ENCODE measurements at places on chromosomes 2 and 18. TPM values are rescaled to one million over a fixed set of nuclear protein-coding genes. Genes with fewer than 3 reads are reported as not detected.

DNA sequence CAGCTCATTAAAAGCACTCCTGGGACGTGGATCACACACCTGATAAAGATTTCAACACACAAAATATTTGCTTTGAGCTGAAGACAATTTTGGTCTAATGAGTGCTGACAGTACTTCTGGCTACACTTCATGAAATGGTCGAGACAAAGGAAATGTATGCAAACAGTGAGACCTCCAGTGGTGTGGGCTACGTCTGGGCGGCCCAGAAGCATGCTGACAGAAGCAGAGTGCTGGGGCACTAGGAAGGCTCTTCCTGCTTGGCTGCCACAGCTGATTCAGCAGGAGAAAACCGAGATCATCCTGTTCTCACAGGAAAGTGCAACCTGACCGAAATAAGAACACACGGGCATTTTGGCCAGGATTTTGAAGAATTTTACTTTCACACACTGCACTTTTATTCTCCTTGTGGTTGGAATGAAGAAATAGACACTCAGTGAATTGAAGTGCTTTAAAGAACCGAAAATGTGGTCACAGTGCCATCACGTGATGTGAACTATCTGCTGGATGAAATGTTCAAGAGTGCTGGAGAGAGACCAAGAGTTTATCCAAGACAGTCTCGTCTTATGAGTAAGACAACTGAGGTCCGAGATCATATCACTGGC lies 149.5 kb downstream of the CCBE1 start:
- no peak for DNase-seq

- no peak for DNase-seq
These were observed 23.3 kb upstream of the MAPRE3 start for GRCh38 chr2:26946841-26947784.

GRCh38 chr2:241771286-241772062 lies 5.1 kb upstream of the GAL3ST2 start:
- peak; percentile 17 for DNase-seq

- DNase-seq, result no peak
These were observed 2.6 kb downstream of the RAB27B start for GRCh38 chr18:54830866-54831265.

DNA sequence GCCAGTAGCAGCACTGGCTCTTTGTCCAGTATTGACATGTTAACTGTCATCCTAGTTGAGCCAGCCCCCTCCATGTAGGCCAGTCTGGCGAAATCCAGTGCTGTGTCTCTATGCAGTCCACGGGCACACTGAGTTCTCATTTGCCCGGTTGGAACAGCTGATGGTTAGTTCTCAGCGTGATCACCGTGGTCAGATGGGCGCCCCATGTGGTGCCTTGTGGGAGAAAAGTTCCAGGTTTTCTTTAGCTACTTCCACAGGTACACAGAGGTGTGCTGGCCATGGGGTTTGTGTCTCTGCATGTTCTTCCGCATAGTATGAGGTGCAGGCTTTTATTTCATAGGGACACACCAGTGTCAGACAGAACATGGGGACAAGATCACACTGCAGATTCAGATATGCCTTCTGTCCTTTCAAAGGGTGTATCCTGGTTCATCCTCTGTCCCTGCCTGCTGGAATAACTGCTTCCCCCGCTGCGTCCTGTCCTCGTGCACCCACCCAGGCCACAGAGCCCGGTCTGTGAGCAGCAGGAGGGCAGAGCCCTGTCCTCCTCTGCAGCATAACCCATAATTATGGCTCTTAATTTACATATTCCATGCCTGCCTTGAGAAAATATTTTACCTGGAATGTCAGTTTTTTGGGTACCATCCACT lies 334.1 kb downstream of the GBX2 start:
- DNase-seq, result no peak

DNA sequence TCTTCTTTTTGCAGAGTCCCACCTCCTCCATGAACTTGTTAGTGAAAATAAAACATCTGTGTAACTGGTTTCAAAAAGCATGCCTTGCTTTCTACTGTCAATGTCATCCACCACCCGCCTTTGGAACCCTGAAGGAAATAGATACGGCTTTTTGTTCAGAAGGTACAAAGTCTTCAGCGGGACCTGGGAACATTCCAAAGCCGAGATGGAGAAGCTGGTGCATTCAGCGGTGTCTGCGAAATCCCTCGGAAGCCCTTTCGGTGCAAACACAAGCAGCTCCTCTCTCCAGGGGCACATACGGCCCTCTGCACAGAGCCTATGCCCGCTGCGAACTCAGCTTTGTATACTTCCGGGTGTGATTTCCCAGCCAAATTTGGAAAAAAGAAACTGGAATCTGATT lies 555.8 kb upstream of the SALL3 start:
- DNase-seq, result no peak

GRCh38 chr18:8966821-8967220 lies 135.7 kb upstream of the NDUFV2 start:
- no peak for DNase-seq

- no peak for DNase-seq
These were observed 34.5 kb downstream of the AGFG1 start for GRCh38 chr2:227506456-227506855.

Gene RNF144A
- 33.8 TPM for total RNA-seq

Gene ACMSD
- not detected for total RNA-seq

Gene RFX8
- total RNA-seq, result 0.41 TPM
